Uterus (tissue), 4 donors: ENCODE measurements at places on chromosomes 7 and 10. TPM values are rescaled to one million over a fixed set of nuclear protein-coding genes. Genes with fewer than 3 reads are reported as not detected.

GRCh38 chr7:98674461-98674860 is 57.4 kb downstream of the NPTX2 start:
- no peak for DNase-seq

DNA sequence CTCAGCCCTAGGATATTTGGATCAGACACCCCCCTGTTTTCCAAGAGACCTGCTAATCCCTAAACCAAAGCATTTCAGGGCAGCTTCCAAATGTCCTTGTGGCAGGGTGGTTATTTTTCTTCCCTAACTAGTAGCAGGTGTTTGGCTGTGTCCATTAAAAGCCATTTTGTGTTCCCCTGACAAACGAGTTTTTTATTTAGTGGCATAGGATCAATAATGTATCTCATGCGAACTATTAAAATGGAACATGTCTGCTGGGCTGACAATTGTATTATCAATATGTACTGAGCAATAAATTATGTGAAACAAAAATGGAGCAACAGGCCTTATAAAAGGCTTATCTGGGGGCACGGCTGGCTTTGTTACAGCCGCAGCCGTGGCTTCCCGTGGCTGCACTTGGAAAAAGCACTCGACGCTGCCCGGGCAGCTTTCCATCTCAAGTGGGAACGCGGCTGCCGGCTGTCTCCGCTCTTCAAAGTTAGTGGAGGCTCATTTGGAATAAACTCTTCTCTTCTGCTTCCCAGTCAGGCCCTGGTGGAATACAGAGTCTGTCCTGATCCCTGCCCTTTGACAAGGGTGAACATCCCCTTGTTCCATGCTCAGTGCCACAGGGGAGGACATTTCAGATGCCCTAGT is 554.3 kb downstream of the TYW1 start:
- no peak for DNase-seq

- no peak for DNase-seq
Observed at GRCh38 chr7:44065431-44066110, at the start of gene PGAM2. Gene PGAM2, minus strand, starts transcription at chr7:44065567. Its CDS starts 38 bp downstream, at chr7:44065529.

GRCh38 chr10:7218968-7219367 is 191.9 kb downstream of the SFMBT2 start:
- DNase-seq = no peak

DNA sequence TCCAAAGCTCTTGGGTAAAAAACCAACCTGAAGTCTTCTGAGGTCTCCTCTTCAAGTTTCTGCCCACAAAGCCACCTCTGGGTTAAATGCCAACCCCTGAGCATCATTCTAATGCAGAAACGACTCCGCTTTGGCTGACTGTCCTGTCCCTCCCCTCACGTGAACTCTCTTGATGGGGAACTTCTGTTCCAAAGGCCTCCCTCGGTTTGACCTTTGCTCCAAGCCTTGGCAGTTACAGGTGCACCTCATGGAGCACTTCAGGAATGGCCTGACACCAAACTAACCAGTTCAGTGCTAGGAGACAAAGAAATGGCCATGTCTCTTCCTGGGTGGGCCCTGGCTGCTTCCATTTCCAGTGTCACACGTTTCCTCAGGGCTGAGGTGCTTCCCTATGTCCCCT is 20.0 kb downstream of the CAMK2G start:
- no peak for DNase-seq

DNA sequence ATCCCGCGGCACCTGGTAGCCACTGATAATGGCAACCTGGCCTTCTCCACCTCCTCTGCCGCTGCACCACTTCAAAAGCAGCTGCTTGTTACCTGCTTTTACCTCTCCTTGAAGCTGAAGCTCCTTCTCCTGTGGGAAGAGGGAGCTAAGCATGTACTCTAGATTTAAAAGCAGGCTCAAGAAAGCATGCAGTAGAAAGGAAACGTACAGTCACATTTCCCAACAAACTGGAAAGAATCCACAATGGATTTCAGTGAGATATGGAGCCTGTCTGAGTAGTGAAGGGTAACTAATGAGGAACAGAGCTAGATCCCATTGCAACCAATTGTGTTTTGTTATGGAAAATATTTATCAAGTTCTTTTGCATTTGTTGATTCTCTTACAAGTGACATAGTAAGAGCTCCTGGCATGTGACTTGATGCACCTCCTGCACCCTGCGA is 457.4 kb upstream of the GALNT17 start:
- no peak for DNase-seq

DNA sequence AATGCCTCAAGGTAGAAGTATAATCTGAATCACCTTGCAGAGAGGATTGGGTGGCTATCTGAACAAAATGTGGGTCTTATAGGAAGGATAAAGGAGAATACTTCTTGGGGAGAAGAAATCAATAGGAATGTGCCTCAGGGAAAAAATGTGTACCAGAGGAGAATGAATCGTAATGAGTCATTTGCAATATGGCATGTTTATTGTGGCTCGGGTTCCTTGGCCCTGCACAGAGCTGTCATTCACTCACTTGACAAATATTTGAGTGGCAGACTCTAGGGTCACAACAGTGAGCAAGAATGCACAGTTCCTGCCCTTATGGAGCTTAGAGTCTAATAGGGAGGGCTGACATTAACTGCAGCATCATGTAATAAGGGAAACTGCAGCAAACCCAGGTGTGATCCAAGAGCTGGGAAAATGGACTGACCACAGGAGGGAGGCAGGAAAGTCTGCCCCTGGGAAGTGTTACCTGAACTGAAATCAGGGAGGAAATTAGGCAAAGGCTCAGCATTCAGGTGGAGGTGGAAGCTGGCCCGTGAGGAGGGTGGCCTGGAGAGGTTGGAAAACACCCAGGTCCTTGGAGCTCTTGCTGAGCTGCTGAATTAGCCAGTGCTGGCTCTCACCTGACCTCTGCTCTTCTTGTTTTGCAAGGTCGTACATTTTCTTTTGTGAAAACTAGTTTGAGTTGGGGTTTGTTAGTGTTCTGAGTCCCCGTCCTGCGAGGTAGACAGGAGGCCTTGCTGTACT is 203.9 kb downstream of the FRMD4A start:
- DNase-seq = no peak

DNA sequence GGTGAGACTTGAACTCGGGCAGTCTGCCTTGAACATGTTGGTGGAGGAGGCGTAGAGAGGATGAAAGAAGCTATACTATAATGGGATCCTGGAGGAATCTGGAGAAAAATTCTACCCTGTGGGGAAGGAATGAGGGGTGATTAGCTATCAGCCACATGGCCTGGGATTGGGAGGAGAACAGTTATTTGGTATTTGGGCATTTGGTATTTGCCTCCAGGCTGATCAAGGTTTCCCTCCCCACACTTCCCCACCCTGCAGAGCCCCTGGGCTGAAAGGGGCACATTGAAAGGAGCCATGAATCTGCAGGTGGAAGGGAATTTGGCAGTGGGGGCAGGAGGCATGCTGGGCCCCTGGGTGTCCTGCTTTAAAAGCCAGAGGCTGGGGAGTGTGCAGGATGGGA is 235.3 kb downstream of the INHBA start:
- no peak for DNase-seq

- no peak for DNase-seq
Observed at GRCh38 chr10:70908406-70909296, 20.3 kb upstream of the PCBD1 start.

DNA sequence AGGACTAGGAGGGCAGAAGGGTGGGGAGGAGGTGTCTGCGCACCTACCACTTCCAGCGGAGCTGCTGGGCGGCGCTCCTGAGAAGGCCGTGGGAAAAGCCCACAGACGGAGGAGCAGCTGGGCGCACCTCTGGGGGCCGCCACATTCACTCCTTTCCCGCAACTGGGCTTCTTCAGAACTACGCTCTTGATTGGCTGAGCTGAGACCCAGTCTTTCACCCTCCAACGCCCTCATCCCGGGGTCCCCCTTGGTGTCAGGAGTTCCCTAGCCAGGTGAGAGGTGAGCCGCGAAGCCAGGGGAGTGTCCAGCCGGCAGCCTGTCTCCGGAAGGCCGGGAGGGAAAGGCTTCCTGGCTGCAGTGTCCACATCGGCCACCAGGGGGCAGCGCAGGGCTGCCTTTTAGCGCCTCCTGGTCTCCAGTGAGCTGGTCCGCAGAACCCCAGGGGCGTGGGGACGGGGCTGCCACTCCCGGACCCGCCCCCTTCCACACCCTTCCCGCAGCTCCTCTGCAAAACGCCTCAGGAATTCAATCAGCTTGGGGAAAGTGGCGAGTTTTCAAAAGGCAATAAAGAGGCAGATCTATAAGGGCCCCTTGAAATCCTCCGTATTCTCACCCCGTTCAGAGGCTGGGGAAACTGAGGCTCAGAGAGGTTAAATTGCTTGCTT is 98.8 kb downstream of the CHST15 start:
- peak; percentile 90 for DNase-seq

- no peak for DNase-seq
Observed at GRCh38 chr7:121138262-121138933, 149.9 kb downstream of the CPED1 start.

DNA sequence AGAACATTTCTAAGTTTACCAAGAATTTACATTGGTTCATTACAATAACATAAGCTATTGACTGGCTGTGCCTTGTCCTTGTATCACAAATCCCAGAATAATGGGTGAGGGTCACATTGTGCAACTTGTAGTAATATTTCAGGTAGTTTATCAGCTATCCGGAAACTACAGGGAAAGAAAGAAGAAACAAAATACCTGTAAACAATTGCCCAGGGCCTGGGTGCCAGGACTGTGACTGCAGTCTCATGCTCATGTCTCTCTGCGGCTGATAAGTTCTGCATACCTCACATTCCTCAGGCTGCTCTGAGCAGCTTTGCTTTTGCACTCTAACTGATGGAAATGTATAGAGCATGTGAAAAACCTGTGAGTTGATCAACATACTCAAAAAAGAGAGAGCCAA is 131.8 kb upstream of the TRIM24 start:
- no peak for DNase-seq

GRCh38 chr7:48427671-48428070 is 256.4 kb downstream of the ABCA13 start:
- no peak for DNase-seq

DNA sequence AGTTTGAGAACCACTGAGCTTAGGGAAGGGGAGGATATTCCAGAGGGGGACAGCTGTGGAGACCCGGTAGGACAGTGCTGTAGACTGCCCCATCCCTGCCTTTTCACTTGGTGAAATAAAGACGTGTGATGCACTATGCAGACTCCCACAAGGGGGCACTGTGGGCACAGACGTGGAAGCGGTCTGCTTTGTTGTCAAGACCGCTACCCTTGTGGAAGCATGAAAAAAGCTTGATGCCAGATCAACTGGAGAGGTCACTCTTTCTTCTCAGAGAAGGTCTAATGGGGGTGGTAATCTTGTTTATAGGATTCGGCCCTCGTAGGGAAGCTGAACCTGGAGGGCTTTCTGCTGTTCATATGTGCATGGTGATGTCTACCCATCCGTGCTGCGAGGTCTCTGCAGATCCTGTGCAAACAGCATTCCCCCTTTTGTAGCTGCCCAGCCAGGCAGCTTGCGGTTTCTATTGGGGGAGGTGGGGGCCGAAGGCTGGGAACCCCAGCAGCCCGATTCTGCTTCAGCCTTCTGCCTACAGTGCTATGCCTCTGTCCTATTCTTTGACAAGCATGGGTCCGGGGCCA is 13.7 kb downstream of the RPS24 start:
- peak; percentile 88 for DNase-seq

DNA sequence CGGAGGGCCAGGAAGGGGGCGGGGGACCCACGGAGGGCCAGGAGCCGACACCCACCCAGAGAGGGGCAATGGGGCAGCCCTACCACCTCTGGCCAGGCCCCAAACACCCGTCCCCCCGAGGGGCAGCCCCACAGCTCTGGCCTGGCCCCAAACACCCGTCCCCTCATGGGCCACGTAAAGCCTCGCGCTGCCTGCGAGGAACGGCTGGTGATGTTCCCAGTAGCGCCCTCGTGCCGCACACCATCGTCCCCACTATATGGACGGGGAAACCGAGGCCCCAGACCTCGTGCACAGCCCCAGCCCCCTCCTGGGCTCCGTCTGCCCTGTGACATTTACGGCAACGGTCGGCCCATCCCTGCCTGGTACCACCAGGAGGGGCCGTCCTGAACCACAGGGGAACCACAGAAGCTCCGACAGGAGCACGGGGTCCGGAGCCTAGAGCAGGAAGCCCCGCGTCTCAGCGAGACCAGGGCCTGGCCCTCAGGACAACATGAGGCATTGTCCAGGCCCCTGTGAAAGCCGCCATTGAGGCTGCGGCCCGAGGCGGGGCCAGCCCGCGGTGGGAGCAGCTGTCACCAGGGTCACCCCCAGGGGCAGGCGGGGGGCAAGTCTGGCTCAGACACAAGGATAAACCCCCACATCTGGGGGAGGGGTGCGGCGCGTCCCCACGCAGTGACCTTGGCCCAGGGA is 35.6 kb downstream of the GET4 start:
- no peak for DNase-seq

DNA sequence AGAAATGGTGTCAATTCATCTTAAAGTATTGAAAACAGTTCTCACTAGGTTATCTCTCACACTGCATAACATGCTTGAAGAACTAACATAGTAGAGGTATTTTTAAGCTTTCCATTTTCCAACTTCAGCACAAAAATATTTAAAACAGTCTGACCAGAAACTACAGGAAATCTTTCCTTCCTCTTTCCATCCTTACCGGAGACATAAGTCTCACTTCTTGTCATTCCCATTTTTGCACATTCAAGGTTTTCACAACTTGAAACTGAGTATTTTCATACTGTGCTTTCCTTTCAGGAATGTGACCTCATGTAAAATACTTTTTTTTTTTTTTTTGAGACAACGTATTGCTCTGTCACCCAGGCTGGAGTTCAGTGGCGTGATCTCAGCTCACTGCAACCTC is 45.2 kb downstream of the ARHGAP12 start:
- DNase-seq = no peak

DNA sequence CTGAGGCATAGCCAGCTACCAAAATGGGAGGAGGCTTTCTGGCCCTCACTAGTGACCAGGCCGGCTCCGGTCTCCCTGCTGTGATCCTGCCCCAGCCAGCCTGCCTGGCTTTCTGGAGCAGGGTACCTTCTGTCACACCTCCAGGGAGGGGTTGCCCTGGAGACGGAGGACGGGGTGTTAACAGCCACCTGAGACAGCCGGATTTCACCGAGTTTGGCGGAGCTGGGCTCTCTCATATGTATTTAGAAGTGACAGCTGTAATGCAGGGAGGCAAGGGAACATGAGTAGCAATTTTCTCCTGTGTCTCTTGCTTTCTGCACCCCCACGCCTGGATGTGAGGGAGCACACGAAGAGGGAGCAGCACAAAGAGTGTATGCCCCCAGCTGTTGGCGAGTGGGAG is 473.3 kb downstream of the PLXNA4 start:
- DNase-seq = no peak

The STEAP4 gene
- total RNA-seq = 57.4 TPM

The C7orf57 gene
- total RNA-seq = not detected

The FGFR2 gene
- 159 TPM for total RNA-seq

The GRID2IP gene
- 0.49 TPM for total RNA-seq

The RAPGEF5 gene
- total RNA-seq = 60.5 TPM

The FAM180A gene
- total RNA-seq = 0.51 TPM
